ENCODE measurements at places on chromosomes 3 and 15.

GRCh38 chr15:61503383-61503969 is 274.4 kb upstream of the RORA start:
- no peak for DNase-seq

DNA sequence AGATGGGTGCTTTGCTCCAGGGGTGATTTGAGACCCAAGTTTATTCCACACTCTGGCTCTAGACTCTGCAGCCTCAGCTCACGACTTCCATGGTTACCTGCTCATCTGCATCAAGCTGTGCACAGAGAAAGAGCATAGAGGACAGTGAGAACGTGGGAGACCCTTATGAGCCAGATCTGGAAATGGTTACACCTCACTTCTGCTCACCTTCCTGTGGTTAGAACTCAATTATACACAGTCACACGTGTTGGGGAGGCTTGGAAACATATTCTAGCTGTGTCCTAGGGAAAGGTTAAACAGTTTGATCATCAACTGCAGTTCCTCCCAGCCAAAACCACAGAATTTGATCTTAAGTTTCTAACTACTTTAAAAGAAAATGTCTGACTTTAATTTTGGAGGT is 1.8 kb downstream of the FETUB start:
- no peak for DNase-seq

DNA sequence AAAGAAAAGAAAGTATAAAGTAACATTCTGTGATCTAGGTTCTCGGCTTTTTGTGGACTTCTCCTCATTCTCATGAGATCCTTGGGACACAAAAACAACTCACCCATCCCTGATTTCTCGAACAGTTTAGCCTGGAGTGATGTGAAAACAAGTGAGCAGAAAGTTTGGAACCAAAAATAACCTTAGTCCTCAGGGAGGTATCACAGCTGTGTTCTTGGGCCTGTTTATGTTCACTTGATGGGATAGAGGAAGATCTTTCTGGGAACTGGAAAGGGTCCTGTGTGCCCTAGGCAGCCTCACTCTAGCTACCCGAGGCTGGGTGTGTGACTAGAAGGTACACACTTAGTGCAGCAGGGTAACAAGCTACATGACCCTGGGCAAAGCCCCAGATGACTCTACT is 308.8 kb upstream of the PDZRN3 start:
- DNase-seq, result no peak

DNA sequence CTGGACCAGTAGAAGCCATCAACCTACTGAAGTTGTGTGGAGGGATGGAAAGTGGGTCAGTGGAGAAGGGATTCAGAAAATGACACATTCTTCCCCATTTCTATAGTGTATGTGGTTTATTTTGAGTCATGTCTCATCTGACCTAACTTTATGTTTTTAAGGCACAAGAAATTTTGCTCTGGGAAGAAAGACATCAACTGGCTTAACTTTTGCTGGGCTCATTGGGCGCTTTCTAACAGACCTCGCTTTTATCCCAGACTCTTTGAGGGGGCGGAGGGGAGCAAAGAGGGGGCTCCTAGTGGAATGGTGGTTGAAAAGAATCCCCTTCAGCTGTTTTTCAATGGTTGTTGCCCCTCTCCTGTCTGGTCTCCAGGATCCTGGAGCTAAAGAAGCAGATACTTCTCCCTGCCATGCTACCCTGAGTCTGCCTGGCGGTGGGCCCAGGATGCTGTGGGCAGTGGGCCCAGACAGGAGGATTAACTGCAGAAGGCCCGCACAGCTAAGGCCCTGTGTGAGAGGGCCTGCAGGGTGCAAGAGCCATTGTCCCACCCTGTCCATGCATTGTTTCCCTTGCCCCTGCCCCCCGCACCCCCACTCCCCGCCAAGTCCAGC is 14.5 kb downstream of the CSRNP1 start:
- no peak for DNase-seq

DNA sequence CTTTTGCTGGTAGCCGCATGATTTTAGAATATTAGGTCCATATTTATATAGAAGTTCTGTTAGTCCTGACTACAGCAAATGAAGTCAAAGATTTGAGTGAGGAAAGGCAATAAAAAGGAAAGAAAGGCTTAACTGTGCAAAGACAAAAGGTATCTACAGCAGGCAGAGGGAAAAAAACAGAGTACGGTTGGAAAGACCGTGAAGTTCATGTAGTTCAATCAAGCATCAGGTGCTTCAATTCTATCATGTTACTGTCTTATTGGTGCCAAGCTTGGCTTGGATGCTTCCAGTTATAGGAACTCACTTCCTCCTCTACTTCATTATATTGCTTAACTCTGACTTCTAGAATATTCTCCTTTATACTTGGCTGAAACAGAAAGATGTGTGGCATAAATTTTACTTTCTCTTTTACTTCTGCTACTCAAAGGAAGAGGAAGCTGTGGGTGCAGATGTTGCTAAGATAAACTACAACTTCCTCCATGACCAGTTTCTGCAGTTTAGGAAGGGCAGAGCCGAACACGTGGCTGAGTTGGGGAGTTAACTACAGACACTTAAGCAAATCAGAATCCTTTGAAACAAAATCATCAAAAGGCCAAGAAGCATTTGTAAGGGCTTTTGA is 72.6 kb upstream of the ZBED2 start:
- DNase-seq, result peak; percentile 44

DNA sequence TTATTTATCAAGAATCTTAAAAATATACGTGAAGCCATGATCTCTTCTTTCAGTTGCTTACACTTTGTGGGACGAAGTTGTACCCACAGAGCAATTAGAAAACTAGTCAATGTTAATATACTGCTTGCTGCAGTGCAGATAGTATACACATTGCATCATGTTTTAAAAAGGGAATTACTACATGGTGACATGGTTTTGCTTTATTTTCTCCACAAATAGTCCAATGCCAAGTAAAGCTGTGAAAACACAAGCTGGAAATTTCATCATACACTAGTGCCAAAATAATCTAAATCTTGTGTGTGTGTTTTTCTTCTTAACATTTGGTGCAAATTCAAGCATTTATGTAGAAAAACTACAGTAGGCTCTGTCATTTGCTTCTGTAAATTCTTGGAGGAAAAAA is 233.0 kb downstream of the EPHA3 start:
- no peak for DNase-seq

DNA sequence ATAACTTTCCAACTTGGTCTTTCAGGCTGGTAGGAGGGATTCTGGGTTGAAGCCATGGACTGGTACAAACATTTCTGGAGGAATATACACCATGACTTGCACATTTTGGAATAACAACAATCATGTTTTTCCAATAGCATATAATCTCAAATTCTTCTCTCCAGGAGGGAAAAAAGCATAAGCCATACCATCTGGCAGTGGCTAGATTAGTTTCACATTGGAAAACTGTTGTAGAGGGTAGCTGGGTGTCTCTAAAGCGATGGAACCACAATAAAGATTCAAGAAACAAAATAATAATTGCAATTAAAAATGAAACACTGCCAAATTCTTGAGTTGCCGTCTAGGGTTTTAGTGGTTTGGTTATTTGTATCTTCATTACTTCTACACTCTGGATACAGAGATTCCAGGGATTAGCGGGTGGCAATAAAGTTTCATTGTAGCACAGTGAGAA is 278.5 kb upstream of the RASGRP1 start:
- DNase-seq, result no peak

- DNase-seq, result no peak
These were observed 60.5 kb downstream of the KLF13 start for GRCh38 chr15:31387092-31387478.

- no peak for DNase-seq
These were observed 12.9 kb downstream of the POLG start for GRCh38 chr15:89321521-89322410.

GRCh38 chr3:135805752-135806151 is 159.8 kb upstream of the PPP2R3A start:
- DNase-seq, result no peak

DNA sequence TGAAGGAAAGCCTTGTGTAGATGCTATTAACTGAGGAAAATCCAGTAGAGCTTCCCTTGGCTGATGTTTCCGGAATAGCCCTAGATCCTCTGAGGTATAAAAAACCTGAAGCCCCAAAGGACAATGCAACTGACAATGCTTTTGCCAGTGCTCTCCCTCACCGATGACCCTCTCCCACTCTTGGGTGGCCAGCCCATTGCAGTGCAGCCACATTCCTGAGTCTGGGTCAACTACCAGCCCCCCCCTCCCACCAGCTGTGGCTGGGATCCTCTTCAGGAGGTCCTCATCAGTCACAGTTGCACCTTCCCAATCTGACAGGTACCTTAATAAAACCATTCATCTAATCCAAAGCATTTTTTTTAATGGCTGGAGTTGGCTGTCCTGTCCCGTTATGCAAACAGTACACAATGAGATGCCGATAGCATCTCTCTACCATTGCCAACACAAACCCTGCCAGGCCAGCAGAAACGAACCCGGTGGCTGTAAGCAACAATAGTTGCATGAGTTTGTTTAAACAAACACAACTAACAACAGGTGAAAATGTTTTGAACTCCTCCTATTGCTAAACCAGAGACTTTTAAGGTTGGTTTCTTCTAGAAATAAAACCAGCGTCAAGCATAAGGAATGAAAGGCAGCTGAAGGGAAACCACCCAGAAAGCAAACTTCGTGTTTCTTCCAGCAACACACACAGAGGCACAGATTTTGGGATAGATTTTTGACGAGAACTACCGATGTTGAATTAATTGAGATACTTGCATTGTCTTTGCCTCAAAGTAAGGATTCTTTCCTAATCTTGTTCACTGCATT is 128.3 kb upstream of the ARHGEF3 start:
- DNase-seq, result no peak
